ENCODE measurements at places on chromosomes 16 and 17. TPM values are rescaled to one million over a fixed set of nuclear protein-coding genes. Genes with fewer than 3 reads are reported as not detected.

DNA sequence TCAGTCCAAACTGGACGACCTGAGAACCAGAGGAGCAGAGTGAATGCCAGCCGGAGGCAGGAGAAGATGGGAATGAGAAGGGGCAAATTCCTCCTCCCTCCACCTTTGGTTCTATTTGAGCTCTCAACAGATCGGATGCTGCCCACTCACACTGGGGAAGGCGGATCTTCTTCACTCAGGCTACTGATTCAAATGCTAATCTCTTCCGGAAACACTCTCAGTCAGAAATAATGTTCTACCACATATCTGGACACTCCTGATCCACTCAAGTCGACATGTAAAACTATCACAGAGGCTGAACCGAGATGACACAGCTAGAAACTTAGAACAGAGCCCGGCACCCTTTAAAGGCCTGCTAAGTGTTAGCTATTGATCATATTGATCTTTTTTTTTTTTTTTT lies 57.4 kb upstream of the GRIN2A start:
- DNase-seq: no peak

DNA sequence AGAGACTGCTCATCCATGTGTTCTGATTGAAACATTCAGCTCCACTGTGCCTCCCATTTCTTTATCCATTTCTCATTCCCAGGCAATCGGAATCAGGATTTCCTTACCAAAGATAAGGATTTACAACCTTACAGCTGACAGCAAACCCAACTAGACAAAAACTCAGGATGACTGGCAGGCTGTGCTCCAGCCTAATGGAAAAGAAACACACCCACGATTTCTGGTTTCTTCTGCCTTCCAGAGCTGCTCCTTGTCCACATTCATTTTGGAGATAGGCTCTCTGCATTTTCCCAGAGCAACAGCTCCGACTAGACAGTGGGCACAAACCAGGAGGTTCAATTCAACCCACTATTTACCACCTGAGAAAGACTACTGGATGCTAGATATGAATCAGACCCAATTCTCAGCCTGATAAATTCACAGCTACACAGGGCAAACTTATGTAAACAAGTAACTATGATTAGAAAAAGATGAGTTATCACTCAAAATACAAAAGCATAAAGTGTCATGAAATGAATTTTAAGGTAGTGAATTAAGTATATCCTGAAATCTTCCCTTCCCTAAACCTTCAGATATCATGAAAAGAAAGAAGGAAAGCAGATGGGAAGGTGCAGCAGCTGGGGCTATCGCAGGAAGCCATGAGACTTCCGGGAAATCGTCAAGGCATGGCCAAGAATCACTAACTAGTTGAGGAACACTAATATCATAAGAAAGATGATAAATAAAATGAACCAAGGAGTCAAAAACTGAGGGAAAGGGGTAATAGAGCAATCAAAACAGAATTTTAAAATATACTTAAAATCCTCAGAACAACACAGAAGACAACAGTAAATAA lies 44.8 kb upstream of the CLEC18B start:
- no peak for DNase-seq

DNA sequence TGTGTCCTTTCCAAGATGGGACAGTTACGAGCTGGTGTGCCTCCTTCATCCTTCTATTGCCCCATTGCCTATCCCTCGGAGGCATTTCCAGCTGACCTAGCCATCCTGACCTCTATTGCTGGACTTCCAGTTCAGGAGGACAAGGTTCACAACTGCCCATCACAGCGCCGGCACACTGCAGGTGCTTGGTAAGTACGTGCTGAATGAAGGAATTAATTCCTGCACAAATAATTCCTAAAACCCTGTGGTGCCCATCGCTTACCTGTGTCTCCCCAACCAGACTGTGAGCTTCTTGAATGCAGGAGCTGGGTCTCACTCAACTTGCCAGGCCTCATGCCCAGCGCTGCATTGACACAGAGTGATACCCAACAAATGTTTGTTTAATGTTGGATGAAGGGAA lies 13.0 kb downstream of the ALOX15B start:
- no peak for DNase-seq

DNA sequence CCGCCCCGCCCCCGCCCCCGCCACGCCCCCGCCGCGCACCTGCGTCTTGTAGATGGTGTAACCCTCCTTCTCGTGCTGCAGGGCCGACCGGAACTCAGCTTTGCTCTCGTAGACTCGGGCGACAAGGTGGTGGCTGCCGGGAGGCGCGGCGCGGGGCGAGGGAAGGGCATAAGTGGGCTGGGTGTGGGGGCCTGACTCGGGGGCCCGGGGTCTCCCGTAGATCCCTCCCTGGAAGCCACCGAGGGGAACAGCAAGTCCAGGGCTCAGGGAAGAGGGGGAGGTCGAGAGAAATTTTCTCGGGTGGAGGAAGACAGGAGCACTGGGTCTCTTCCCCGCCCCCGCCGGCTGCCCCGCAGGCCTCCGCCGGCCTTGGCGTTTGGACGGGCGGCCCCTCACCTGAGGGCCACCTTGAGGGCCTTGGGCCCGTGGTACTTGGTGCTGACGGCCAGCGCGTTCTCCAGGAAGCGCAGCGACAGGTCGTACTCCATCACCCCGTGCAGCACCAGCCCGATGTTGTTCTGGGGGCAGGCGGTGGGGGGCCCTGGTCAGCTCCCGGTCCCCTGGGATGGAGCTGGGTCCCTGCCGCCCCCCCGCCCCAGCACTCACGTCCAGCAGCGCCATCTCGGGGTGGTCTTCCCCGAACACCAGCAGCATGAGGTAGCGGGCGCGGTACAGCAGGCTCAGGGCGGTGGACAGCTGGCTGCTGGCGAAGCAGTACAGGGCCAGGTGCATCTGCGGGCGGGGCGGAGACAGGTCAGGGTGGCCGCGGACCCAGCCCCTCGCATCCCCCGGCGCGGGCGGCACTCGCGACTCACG lies 19.4 kb downstream of the CLUH start:
- DNase-seq: no peak

The RAI1 gene
- 3.6 TPM for total RNA-seq

Measured in H4 (cell line).